GDM1 (cell line): ENCODE measurements at places on chromosomes 3 and 15.
A peak's percentile ranks its signal among the peaks of the same experiment; 100 is the strongest.

GRCh38 chr3:193021506-193022010, 103.9 kb upstream of the MB21D2 start:
- DNase-seq: no peak

DNA sequence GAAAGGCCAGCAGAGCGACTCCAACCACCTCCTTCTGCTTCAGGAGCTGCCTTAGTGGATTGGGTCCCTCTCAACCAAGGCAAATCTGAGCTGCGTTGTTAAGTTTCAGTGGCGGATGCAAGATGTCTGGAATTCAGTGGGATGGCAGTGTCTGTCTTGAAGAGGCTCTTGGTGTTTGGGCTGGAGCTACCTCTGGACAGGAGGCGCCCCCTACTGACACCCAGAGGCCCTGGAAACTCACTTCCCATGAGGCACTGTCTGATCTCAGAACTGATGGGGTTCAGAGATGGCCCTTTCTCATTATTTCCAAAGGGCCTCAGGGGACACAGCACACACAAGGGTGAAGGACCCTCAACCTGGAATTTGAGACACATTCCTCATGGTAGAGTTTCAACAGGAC, 6.0 kb upstream of the SLC28A1 start:
- DNase-seq: peak; percentile 48

DNA sequence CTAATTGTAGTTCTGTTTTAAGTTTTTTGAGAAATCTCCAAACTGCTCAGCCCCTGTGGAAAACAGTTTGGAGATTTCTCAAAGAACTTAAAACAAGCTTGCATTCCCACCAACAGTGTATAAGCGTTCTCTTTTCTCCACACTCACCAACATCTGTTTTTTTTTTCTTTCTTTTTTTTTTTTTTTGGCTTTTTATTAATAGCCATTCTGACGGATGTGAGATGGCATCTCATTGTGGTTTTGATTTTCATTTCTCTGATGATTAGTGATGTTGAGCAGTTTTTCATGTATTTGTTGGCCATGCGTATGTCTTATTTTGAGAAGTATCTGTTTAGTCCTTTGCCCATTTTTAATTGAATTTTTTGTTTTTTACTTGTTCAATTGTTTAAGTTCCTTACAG, 73.1 kb upstream of the COL8A1 start:
- no peak for DNase-seq

GRCh38 chr3:123546133-123546755, 38.6 kb downstream of the HACD2 start:
- DNase-seq: no peak

DNA sequence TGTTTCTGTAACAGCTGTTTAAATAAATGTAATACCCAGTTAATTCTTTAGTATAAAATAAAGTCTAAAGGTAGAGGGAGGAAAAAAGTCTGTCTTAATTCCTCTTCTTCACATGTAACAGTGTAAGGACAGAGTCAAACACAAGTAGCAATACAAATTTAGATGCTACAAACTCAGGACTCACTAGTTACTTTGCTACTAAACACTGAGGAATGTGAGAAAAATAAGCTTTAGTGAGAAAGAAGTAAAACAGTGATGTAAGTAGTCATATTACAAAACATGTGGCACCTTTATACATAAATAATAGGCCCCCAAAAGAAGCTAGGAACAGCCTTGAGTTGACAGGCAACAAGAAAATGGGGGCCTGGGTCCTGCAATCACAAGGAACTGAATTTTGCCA, 113.0 kb downstream of the TBC1D5 start:
- DNase-seq: no peak

- no peak for DNase-seq
Observed at GRCh38 chr3:57268416-57268815, 24.1 kb downstream of the ASB14 start.
